ENCODE measurements at places on chromosomes 6 and 20.

DNA sequence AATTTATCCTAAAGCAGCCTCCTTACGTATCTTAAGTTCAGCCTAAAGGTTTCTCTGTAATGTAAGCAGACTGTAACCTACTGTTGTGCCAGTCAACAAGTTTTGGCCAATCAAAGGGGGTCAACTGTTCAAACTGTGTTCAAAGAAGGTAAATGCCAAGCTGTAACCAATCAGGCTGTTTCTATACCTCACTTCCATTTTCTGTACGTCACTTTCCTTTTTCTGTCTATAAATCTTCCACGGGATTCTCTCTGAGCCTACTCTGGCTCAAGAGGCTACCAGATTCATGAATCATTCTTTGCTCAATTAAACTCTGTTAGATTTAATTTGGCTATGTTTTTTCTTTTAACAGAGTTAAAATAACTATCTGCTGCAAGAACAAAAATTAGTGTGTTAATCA, 5.1 kb upstream of the CALHM6 start:
- DNase-seq: no peak

- DNase-seq: no peak
These were observed 32.5 kb upstream of the IYD start for GRCh38 chr6:150336299-150336698.

DNA sequence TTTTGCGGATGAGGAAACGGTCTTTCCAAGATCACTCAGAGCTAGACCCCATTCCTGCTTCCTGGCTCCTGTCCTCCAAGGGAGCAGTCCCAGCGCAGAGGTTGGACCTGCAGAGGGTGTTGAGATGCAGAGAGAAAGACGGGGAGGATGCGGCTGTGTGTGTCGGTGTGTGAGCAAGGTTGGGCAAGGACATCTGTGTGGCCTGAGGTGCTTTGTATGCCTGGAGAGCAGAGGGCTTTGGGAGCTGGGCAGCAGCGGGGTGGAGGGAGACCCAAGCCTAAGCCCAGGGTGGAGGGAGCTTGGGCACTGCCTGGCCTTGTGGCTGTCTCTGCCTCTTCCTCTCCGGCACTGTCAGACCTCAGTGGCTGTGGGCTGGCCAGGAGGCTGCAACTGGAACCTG, 147.4 kb upstream of the RNF24 start:
- no peak for DNase-seq

- no peak for DNase-seq
These were observed 419.4 kb upstream of the JARID2 start for GRCh38 chr6:14826456-14826855.

DNA sequence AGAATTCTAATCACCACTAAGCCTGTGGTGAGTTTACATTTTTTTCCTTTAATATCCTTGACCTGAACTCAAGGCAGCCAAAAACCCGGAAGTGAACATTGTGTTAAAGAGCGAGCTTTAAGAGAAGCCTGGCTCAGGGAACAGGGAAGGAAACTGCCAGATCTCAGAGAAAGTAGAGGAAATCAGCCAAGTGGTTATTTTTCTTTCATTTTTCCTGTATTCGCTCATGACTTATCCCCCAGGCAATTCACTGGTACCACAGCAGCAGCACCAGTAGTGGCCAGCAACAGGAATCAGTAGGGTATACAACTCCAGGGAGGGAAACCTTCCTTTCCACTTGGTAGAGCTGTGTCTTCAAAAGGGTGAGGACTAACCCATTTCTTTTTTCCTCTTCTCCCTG, 89.6 kb upstream of the HMGCLL1 start:
- DNase-seq: no peak

- DNase-seq: no peak
These were observed 6.3 kb downstream of the YWHAB start for GRCh38 chr20:44891826-44892225.

DNA sequence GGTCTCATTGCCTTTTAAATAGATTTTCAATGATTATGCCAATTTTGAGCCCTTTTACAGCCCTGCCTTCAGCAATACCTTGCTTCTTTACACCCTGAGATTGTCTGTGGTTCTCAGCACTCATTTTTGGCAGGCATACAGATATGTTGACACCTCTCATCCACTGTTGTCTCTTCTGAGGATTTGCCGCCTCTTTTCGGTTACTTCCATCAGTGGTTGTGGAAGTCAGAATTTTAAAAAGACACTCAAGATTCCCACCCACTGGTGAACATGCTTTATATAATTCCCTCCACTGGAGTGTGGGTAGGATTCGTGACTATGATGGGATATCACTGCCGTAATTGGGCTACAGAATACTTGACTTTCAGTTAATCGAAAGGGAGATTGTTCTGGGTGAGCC, 37.4 kb upstream of the KIF13A start:
- no peak for DNase-seq

- DNase-seq: no peak
These were observed 1163.6 kb upstream of the CITED2 start for GRCh38 chr6:140537834-140538705.

GRCh38 chr6:157999168-158000051, 17.7 kb downstream of the SYNJ2 start:
- DNase-seq: no peak

DNA sequence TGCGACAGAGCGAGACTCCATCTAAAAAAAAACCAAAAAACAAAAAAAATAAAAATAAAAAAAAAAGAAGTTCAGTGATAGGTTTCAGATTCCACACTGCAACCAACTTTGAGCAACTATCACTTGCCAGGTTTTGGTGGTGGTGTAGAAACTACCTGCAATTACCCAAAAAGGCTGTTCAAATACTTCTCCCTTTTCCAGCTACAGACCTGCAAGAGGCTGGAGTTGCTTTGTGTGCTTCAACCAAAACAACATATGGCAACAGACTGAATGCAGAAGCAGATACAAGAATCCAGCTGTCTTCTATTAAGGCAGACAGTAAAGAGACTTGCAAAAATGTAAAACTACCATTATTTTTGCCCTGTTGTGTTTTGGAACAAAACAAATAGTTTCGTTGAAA, 9.3 kb upstream of the BCAS1 start:
- no peak for DNase-seq

DNA sequence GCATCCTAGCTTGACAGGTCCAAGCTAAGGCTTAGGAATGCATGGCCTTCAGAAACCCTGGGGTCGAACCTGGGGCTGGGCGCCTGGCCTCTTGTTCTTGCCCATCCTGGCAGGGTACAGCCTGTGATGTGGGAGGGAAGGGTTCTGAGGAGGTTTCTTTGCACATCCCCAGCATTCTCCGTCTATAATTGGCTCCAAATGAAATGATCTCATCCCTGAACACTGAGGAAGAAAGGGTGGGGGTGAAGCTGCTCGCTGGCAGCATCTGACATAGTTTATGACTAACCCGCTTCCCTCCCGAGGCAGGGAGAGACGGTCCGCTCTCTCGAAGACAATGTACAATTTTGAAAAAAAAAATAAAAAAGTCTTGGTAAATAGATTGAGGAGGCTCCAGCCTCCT, 67.1 kb upstream of the ZNFX1 start:
- no peak for DNase-seq

- DNase-seq: no peak
These were observed 250.6 kb downstream of the FARS2 start for GRCh38 chr6:5511954-5512353.

DNA sequence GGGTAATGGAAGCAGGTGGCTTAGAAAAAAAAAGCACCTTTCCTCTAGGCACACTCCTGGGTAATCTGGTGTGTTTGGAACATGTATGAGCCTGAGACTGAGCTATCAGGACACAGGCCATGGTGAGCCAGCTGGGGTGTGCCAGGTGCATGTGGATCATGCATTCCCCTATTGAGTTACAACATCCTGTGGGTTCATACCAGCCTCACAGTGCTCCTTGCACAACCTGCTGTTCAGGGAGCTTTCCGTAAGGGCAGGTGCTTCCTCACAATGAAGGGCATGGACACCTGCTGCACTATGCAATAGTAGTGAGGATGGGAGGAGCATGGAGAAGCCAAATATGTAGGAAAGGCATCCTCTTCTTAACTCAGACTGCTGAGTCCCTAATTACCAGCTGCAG, 197.2 kb upstream of the SUPT3H start:
- DNase-seq: no peak

DNA sequence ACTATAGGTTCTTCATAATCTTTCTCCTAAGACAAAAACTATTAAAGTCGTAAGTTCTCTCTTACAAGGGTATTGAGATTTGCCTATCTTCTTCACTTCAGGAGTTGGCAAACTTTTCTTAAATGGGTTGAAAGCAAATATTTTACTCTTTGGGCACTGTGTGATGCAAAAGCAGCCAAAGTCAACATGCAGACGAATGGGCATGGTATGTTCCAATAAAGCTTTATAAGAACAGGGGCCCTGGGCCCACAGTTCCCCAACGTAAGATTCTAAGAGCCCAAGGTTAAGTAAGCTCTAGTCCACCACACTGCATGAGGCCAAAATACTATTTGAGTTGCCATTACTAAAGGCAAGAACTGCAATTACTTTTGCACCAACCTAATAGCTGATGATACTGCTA, 11.5 kb downstream of the CD164 start:
- DNase-seq: no peak

DNA sequence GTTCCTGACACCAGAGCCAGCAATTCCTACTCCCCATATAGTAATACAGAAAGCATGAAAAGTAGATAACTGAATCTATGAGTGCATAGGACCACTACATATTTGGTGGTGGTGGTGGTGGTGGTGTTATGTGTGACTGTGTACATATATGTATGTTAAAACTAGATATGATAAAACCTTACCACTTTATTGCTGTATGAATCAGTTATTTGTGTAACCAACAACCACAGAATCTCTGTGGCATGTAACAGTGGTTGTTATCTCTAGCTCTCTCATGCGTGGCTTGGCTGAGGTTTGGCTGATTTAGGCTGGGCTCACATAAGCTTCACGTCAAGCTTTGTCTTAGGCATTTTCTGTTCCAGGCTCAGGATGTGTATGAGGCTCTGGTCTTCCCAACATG, 55.7 kb downstream of the PLCB1 start:
- no peak for DNase-seq

DNA sequence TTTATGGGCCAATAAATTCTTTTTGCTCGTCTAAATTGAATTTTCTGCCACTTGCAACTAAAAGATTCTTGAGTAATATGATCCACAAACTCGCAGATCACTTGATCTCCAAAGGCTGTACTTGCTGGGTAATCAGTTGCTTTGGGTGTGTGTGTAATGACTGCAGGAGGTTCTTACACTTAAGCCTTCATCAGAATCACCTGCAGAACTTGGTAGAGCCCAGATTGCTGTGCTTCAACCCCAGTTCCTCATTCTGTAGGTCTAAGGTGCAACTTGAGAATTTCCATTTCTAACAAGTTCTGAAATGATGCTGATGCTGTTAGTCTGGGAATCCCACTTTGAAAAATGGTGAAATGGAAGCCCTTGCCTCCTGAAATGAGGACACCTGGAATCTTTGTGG, 12.9 kb upstream of the FKBP1A start:
- no peak for DNase-seq

GRCh38 chr6:26045065-26045927, 41.9 kb upstream of the HFE start:
- peak; percentile 86 for DNase-seq

DNA sequence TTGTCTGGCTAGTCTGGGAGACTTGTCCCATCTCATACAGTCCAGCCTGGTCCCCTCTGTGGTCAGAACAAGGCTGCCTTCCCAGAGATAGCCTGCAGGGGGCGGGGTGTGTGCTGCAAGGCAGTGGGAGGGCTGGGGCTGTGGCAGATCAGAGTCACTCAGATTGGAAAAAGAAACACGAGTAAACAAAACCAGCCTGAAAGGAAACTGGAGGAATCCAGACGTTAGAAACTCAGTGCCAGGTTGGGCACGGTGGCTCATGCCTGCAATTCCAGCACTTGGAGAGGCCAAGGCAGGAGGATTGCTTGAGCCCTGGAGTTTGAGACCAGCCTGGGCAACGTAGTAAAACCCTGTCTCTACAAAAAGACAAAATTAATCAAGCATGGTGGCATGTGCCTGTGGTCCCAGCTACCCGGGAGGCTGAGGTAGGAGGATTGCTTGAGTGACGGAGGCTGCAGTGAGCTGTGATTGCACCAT, 20.2 kb downstream of the LEMD2 start:
- peak; percentile 83 for DNase-seq

- no peak for DNase-seq
These were observed 15.8 kb upstream of the THBS2 start for GRCh38 chr6:169269180-169270076.

Measured in activated naive CD4-positive, alpha-beta T cell treated with anti-CD3 and anti-CD28 coated beads, Interleukin-2, amount 50 U/mL, for 72 hours (primary cell).